ENCODE measurements at places on chromosomes 12 and 14.

DNA sequence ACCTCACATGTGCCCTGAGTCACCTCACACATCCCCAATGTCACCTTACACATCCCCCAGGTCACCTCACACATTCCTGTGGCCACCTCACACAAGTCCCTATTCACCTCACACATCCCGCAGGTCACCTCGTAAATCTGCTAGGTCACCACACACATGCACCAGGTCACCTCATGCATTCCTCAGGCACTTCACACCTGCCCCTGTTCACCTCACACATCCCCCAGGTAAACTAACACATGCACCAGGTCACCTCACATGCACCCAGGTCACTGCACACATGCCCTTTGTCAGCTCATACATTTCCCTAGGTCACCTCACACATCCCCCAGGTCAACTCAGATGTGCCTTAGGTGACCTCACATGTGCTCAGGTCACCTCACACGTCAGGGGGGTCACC is 639.8 kb downstream of the TMEM121 start:
- no peak for DNase-seq

DNA sequence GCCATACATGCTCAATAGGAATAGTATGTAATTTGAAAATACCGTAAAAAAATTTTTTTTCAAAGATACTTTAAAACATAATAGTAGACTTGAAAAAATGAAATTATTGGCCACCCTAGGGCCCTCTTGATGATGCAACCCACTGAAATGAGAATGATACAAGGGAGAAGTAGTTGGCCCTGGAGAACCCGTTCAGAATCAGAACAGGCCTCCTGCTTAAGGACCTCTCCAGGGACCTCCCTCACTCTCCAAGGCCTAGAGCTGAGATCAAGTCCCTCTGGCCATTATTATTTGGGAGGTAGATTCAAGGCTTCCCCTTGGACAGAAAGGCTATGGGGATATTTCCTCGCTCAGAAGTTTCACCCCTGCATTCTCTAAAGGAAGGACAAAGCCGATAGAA is 11.9 kb downstream of the LALBA start:
- no peak for DNase-seq

DNA sequence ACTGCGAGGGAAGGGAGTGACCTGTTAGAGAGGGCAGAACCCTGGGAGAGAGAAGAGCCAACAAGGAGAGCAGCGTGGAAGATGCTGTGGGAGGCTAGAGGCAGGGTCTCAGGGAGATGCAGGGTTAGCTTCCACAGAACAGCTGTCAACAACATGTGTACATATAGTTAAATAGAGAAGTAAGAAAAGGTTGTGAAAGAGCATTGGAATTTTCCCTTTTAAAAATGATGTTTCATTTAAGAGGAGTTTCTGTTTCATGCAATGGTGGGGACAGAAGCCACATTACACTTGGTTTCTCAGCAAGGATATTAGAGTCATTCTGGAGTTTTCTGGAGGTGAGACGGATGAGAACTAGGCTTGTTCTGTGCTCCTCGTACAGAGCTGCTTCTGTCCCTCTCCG is 23.8 kb upstream of the TBC1D30 start:
- no peak for DNase-seq

- DNase-seq: no peak
Observed at GRCh38 chr14:76428611-76429010, 52.7 kb downstream of the ESRRB start.

- no peak for DNase-seq
Observed at GRCh38 chr12:42010257-42010656, 134.4 kb downstream of the GXYLT1 start.

DNA sequence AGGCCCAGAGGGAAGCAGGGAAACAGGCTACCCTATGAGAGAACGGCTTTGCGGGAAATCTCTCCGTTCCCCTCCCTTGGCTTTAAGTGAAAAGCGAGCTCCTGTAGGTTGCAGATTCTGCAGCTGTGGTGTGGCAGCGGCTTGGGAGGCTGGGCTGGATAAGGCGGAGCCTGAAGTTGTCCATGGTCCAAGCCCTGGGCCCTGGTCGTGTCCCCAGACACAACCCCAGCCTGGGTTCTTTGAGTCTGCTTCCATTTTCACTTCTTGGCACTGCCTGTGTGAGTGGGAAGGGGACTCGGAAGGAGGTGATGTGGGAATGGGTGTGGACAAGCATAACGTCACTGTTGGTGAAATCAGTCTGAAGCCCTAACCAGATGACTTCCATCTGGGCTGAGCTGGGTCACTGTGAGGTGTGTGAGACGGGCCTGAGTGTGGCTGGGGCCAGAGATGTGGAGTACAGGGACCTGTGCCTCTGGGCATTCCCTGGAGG is 43.0 kb upstream of the CTDSP2 start:
- DNase-seq: no peak

- DNase-seq: peak; percentile 43
Observed at GRCh38 chr12:121580959-121581685, at the start of gene KDM2B. TSS of gene KDM2B (minus strand) at chr12:121581023. CDS start at chr12:121580911, 112 bp downstream.

DNA sequence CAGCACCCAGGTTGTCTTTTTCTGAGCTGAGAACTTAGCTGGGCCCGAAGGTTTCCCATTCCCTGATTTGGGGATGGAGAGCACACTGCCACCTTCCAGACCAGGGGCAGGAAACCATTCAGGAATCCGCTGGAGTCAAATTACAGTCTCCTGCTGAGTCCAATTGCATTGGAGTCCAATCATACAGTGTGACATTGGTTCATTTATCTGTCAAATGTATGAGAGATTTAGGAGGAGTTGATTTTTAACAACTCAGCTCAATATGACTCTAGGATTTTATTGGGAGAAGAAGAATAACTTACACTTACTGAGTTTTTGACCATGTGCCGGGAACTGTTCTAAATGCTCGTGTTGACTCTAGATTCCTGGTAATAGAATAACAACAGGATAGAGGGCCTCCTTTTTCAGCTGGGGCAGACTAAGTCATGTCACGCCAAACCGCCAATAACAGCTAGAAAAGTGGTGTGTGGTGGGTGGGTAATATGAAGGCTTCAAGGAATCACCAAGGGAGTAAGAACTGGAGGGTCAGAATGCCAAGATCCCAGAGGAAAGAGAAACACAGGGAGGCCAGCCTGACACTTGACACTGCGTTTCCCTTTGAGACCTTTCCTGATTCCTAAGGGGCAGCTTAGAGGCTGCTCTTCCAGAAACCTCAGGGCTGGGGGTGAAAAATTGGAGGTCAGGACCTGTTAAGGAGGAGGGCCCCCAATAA is 11.5 kb downstream of the SYNDIG1L start:
- no peak for DNase-seq

GRCh38 chr12:57164454-57164853 is 17.0 kb upstream of the LRP1-AS start:
- no peak for DNase-seq

- DNase-seq: no peak
Observed at GRCh38 chr12:106600503-106600902, 17.7 kb downstream of the RFX4 start.

DNA sequence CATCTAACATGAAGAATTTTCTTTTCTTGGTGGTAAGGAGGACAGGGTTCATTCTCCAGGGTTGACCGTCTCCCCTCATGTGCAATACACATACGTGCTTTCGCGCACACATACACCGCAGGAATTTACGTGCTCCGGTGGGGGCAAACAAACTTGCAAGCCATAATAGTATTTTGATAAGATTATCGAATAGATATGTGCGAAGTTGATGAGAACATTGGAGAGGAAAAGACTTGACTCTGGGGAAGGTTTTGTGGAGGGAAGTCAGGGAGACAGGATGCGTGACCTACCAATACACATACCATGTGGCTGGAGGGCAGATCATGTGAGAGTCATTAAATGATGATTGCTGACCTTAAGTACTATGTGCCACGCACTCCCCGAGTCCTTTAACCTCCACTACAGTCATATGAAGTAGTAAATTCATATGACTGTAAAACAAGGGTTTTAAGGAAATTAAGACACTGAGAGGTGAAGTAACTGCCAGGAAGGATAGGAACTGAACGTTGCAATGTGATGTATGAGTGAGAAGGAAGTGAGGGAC is 921 bp downstream of the RAD51B start:
- DNase-seq: no peak

GRCh38 chr14:100076606-100077005 is 11.4 kb downstream of the EVL start:
- DNase-seq: no peak

DNA sequence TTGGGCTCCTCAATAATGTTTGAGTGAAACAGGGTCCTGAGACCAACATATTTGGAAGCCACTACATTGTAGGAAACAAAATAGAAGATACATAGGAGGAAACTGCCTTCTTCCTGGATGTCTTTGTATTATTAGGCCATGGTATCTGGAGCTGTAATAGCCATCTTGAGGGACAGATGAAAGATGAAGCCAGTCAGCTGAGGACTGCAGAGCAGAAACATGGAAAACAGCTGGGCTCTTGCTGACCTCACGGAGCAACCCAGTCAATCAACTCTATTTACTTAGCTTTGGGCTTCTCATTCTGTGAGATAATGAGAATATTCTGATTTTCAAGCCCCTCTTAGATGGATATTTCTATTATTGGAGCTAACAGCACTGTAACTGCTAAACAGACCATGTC is 962.4 kb downstream of the BCL11B start:
- no peak for DNase-seq

- DNase-seq: peak; percentile 15
Observed at GRCh38 chr14:32588448-32589320, 259.6 kb downstream of the AKAP6 start.

DNA sequence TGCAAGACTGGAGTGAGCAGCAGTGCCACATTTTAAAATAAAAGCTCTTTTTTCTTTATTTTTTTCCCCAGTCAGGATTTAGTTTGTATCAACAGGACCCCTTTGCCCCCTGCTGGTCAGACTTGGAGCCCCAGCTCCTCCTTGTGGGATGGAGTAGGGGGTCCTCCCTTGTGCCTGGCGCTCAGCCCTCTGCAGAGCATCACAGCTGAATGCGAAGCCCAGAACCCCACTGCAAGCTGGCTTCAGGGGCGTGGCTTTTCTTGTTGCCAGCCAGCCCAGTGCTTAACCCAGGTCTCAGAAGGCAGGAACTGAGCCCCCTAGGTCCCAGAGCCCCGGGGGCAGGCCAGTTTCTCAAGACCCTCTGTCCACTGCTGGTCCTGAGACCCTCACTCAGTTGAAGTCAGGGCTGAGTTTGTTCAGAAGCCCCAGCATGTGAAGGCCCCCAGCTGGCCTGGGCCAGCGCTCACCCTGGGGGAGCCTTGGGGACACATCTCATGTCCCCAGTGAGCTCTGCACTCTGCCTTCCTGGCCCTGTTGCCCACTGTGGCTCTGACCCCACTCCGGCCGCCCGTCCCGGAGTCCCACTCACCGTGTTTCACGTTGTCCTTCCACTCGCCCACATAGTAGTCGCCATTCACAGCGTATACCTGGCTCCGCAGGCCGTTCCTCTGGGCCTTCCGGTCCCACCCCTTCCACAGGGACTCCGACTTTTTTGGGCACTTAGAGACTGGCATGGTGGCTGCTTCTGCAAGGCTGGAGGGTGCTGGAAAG is 519 bp downstream of the MORN3 start:
- peak; percentile 79 for DNase-seq

- peak; percentile 53 for DNase-seq
Observed at GRCh38 chr14:23577004-23577681, 1.4 kb downstream of the JPH4 start.

DNA sequence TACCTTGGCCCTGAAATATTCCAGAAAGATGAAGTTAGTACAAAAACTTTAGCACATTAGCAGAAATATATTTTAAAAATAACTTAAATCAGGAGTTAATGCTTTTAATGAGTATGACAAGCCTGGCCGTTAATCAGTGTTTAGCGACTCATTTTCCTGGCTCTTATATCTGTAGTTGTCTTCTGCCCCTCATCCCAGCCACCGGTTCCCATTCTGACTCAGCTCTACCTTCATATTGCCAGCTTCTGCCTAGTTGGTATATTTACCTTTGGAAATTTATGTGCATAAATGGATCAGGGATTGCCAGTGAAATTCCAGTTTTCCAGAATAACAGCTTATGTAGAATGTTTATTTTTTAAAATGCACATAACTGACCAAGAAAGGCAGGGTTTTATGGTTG is 79.9 kb downstream of the ERGIC2 start:
- DNase-seq: no peak

- no peak for DNase-seq
Observed at GRCh38 chr12:116693286-116694227, 44.3 kb downstream of the SPRING1 start.

GRCh38 chr12:99005601-99006000 is 360.5 kb downstream of the APAF1 start:
- DNase-seq: no peak

DNA sequence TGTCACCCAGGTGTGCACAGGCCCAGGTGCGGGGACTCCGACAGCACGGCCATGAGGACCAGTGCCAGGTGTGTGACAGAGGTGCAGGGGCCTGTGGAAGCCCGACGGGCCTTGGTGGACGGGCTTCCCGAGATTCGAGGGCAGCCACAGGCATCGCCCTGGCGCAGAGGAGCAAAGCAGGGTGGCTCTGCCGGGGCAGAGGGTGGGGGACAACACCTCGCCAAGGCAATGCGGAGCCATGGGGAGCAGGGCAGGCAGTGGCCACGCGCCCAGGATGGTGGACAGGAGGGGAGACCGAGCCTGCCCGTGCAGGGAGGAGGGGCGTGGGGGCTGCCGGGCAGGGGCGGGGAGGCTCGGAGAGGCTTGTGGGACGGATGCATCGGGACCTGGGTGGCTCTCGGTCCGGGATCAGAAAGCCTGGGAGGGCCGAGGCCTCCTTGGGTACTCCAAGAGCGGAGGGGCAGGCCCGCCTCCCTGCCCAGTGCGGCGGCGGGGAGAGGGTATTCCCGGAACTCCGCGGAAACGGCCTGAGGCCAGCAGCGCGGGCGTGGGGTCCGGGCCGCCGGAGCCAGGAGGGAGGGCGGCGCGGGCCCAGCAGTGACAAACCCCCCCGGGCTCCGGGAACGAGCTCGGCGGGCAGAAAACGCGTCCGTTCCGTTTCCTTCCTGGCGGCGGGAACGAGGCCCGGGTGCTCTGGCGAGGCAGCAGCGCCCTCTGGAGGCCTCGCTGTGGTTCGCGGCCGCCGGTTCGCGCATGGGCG is 1.6 kb downstream of the TMEM121 start:
- peak; percentile 84 for DNase-seq

DNA sequence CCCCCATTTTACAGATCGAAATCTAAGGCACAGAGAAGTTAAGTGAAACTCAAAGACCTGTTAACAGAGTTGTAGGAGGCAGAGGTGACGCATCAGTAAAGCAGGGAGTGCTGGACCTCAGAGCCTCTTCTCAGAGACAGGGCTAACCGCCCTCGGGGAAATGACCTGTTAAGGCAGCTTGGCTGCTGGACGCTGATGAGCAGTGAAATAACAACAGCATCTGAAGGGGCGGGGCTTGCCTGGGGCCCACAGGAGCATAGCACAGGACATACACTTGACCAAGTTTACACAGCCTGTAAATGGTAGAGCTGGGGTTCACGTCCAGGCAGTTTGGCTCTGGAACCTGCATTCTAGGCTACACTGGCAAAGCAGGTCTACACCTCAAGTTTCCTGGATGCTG is 39.3 kb downstream of the LRTM2 start:
- no peak for DNase-seq

DNA sequence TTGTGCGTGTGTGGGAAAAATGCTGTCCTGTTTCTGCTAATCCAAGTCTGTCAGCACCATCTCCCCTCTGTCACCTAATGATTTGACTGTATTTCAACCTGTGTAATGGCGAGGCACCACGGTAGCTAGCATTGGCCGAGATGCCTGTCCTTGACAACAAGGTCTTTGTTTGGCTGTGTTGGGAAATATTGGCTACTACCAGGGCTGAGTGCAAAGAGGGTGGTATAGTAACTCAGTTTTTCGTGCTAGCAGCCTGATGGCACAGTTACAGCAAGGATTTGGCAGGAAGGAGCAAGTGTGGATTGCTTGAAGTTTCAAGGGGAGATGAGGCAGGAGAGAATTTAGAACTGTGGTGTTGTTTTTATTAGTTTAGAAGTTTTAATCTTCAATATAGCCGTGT is 440.3 kb upstream of the RGS6 start:
- DNase-seq: no peak

Measured in endothelial cell (in vitro differentiated cells).